ENCODE measurements at places on chromosomes 2 and 18.

GRCh38 chr2:157785866-157786662, 90.1 kb downstream of the ACVR1 start:
- DNase-seq: no peak

DNA sequence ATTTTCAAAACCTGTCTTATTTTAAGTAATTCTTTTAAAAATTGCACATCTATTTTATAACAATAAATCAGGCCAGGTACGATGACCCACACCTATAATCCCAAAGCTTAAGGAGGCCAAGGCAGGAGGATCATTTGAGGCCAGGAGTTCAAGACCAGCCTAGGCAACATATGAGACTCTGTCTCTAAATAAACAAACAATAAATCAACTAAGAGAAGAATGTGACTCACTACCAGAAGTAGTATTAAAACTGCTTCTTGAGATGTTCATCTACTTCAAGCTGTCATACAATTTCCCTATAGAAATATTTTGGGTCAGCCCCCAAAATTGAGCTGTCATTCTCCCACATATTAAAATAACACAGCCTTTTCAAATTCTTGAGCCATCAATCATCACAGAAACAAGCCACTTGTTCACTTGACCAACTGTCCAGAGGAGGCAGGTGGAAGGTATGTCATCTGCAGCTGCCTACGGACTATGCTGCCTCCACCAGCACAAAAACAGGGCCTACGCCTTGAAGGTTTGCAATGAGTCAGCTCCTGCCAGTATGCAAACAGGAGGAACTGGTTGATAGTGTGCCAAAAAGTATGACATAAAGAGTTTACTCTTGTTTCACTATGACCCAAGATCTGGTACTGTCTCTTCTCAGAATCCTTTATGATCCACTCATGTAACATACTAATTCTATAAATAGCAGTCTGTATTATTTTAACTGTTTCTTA, 33.6 kb downstream of the KIDINS220 start:
- DNase-seq: peak; percentile 7

DNA sequence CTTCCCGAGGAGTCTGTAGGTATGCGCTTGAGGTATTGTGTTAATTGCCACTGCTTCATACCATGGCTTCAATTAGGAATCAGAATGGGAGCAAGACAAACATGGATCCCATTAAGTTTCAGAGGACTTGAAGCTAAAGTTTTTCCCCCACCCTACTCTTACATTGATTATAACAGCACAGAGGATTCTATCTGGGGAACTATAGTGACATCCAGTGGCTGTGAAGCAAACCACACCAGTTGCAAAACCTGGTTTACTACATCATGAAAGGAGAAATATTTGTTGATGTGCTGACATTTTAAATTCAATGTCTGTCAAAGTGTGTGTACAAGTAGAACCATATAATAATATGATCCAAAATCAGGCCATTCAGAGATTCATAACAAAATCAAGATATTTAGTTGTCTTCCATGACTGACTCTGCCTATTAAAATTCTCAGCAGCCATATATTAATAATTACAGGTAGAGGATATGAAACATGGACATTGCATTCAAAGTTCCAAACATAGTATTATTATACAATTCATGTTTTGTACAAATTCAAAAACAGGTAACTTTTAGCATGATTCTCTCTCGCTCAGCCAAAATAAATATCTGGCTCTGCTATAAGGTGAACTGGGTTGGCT, 82.9 kb downstream of the GRB14 start:
- no peak for DNase-seq

DNA sequence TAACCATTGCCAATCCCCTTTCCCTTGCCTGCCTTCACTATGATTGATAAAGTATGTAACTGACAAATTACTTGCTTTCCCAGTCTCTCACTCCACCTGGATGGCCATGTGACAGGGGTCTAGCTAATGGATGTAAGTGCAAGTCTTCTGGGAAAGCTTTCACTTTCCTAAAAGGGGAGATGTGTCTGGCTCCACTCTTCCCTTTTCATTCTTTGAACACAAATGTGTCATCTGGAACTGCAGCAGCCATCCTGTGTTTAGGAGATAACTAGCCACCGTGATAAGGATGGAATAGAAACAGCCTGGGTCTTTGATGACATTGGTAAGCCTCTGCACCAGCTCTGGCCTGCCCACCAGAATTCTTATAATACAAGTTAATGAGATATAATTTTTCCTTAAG, 38.2 kb downstream of the SNRPD1 start:
- DNase-seq: no peak

DNA sequence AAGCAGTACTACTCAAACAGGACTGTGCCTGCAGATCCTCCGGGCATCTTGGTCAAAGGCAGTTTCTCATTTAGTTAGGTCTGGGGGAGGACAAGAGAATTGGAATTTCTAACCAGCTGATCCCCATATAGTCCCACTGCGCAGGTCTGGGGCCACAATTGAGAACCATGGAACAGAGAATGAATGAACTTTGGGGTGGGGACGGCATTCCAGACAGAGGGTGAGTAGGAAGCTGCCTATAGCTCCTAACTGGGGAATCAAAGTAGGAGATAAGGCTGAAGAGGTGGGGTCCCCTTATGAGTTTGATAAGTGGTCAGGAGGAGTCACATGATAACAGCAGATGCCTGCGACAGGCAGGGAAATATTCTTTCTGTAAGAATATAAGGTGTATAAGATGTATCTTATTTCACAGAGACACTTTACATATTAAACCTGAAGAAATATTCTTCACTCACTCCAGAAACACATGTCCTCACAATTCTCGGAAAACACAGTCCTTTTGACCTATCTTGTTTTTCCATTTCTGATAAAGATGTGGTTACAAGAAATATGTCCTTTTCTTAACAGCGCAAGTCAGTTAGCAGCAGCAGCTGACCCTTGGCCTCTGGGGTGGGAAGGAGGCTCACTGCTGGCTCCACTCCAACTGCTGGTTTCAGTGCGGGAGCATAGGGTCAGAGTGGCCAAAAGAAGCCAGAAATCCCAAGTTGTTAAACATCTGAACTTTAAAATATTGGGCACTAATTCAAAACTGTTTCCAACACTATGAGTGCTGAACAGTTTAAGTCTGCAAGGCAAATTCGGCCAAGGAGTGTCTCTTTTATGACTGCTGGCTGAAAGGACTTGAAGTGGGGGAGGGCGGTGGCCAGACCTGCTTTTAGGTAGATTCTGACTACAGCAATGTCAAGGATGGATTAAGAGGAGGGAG, 12.6 kb upstream of the TMEM214 start:
- no peak for DNase-seq

DNA sequence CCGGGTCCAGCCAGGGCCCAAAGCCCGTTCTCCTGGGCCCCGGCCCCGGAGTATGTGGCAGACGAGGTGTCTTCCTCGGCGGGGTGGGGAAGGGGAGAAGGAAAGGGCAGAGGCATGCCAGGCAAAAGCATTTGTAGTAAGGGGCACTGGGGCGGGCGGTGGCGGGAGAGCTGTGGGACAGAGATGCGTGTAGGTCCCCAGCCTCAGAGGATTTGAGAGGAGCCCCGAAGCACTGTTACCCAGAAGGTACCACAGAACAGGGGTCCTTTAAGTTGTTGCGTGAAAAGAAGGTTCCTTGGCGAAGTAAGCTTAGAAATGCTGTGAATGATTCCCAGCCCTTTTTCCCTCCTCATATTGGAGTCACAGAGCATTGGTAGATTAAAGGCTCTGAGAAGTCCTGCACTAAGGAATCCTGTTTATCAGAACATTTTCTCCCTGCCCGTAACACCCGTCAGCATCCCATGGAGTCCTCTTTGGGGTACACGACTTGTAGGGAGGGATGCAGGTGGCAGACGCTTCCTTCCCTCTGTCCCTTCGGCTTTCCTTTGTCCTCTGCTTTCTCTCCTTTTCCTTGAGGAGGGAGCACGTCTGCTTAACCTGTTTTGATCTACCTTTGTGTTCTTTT, 12.5 kb downstream of the GAREM2 start:
- no peak for DNase-seq

- no peak for DNase-seq
These were observed 49.5 kb upstream of the SP3 start for GRCh38 chr2:174014699-174015070.

DNA sequence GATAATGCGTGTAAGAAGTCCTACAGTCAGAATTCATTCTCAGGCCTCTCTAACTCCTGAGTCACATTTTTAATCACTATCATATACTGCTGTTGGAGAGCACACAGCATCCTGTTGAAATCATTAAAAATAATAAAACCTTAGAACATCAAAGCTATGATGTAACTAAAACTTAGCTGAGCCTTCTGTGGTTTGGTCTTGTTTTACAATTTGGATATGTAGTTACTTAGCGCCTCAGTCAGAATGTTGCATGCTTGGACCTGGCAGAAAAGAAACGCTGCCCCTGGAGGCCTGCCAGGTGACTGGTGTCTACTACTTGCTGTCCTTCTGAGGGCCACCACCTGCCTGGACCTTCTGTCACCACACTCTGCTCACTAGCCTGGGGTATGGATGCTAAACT, 261.1 kb upstream of the RASGRP3 start:
- no peak for DNase-seq

Data from stimulated activated CD8-positive, alpha-beta memory T cell treated with anti-CD3 and anti-CD28 coated beads, Interleukin-4, amount 100 ng/mL, for 24 hours (primary cell).